ENCODE measurements at places on chromosomes 3 and 15. TPM values are rescaled to one million over a fixed set of nuclear protein-coding genes. Genes with fewer than 3 reads are reported as not detected.

The PARP15 gene
- total RNA-seq, result 0.52 TPM

The WDR93 gene
- total RNA-seq, result not detected

GRCh38 chr3:35633332-35634124 is 5.8 kb upstream of the ARPP21 start:
- H3K27me3 ChIP-seq, result no peaks in the 10 kb centered on the region
- DNase-seq, result no peak
- no peaks in the 10 kb centered on the region for H3K36me3 ChIP-seq
- H3K27ac ChIP-seq, result no peak overlapping the region
- H3K4me1 ChIP-seq, result no peaks in the 10 kb centered on the region

DNA sequence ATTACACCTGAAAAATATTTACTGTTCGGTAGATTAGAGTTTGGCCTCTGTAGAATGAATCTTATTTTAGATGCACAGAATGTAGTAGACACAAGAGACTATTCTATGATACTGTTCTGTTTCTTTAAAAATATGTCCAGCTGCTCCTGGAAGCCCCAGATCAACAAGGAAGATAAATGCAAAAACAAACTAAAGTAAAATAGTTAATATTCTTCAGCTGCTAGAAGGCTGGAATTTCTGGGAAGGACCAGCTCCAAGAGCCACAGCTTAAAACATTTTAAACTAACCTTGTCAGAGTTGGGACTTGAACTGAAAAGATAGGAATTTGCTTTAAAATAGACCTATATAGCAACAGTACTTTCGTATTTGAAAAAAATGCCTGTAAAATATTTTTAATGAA is 277.9 kb downstream of the PTPRG start:
- no peak for DNase-seq
- no peak overlapping the region for H3K27ac ChIP-seq

DNA sequence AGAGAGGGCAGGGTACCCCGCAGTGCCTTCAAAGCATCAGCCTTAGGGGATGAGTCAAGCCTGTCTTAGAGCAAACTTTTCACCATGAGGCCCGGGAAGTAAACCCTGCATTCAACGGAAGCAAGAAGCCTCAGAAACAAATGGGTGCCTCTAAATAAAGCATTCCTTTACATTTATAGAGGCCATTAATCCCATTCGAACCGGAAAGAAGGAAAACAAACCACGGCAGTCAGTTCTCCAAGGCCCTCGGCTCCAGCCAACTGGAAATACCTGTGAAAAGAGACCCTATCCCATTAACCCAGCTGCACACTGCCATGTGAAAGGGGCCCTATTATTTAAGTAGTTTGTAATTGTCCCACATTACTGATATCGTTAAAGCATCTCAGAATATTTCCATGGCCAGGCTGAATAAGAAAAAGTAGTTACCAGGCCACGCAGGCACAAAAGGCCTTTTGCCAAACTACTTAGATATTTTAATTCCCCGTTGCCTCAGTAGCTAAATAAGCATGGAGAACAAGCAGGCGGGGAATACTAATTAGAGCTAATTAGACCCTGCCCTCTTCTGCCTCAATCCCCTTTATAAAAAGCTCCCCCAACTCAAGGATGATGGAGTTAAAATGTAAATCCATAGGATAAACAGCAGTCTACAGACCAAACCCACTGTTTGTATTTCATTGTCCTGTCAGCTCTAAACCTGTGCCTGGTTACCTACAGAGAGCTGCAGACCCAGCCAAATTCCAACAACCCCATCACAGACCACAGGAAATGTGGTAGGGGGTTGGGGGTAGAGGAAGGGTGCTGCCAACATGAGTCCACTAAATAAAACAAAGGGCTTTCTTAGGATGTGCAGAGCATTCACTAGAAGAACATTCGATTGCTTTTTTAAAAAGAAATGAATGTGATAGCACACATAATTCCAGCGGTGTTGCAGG is 4.1 kb downstream of the ITGB5 start:
- DNase-seq, result no peak
- H3K36me3 ChIP-seq, result no peaks in the 10 kb centered on the region
- no peaks in the 10 kb centered on the region for H3K27me3 ChIP-seq
- H3K4me1 ChIP-seq, result peaks cover 21% of the 10 kb centered on the region
- no peak overlapping the region for H3K27ac ChIP-seq
- H3K4me3 ChIP-seq, result no peak overlapping the region

GRCh38 chr3:124669470-124669869 is 60.8 kb upstream of the UMPS start:
- no peaks in the 10 kb centered on the region for H3K36me3 ChIP-seq
- no peak for DNase-seq

GRCh38 chr3:12985148-12985547 is 88.1 kb downstream of the IQSEC1 start:
- H3K27me3 ChIP-seq, result no peaks in the 10 kb centered on the region
- no peaks in the 10 kb centered on the region for H3K36me3 ChIP-seq
- H3K4me3 ChIP-seq, result no peak overlapping the region
- H3K4me1 ChIP-seq, result peaks cover 30% of the 10 kb centered on the region
